ENCODE measurements at places on chromosomes 3 and 15.

- DNase-seq = no peak
These were observed 55.8 kb downstream of the PRKCI start for GRCh38 chr3:170277833-170278580.

- DNase-seq = no peak
These were observed 35.0 kb downstream of the PLOD2 start for GRCh38 chr3:146125951-146126350.

GRCh38 chr15:30978328-30978727 lies 13.1 kb downstream of the MTMR10 start:
- DNase-seq = no peak

- DNase-seq = no peak
These were observed 491 bp upstream of the SENP7 start for GRCh38 chr3:101513419-101513986.

DNA sequence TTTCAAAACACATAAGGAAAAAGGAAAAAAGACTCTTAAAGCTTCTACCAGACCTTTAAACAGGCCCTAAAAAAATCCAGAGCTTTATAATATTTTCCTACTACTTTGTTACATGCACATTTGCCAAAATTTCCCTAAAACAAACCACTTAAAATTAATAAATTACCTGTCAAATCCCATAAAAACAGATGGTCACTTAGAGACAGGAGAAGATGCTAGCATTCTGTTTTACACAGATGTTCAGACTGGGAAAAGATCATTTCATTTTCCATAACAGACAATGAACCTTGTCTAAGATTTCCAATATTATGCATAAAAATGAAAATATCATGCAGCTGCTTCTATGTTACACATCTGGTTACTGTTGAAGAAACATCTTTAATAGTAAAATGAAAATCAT lies 66.6 kb downstream of the SUCLG2 start:
- DNase-seq = no peak

GRCh38 chr3:43296565-43296964 lies 10.2 kb downstream of the SNRK start:
- no peak for DNase-seq

GRCh38 chr3:102265720-102266119 lies 169.1 kb upstream of the ZPLD1 start:
- DNase-seq = no peak

- no peak for DNase-seq
These were observed 763.9 kb upstream of the GOLIM4 start for GRCh38 chr3:168859574-168859973.

DNA sequence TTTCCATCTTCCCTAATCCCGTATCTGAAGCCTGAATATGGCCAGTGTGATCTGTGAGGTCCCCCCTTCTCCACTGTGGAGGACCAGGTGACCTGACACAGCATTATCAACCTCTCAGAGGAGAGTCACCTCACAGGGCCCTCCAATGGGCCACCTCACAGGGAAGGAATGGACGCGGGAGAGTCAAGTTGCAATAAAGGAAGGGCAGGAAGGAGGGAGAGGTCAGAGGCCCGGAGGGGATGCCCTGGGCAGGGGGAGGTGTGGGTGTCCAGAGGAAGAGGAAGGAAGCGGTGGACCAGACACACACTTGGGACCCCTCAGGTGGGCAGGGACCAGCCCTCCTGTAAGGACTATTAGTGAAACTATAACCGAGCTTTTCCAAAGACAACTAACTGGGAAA lies 14.6 kb upstream of the LRRC15 start:
- DNase-seq = no peak

DNA sequence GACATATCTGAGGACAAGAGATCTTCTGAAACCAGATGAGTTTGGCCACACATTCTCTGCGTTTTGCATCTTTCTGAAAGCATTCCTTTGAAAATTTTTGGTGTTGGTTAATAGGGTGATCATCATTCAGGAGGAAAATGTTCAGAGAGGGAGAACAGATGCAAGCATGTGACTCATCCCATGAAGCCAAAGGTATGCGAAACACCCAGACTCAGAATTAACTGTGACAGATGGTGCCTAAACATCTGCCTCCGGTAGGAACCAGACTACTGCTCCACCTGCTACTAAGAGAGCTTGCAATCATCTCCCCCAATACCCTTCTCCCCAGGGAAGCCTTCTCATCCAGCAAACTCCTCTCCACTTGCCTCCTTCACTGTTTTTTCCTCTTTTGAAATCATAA lies 46.2 kb downstream of the TRIM69 start:
- no peak for DNase-seq

DNA sequence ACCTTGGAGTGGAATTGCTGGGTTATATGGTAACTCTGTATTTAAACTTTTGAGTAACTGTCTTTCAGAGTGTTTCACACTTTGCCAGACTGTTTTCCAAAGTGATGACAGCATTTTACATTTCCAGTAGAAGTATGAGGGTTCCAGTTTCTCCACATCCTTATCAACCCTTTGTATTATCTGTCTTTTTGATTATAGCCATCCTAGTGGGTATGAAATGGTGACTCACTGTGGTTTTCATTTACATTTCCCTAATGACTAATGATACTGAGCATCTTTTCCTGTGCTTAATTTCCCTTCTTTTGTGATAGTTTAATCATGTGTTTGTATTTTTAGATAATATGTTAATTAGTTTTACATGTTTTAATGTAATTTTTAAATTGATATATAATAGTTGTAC lies 138.1 kb upstream of the DAZL start:
- DNase-seq = no peak

- no peak for DNase-seq
These were observed 12.6 kb downstream of the ACOX2 start for GRCh38 chr3:58524326-58524888.

DNA sequence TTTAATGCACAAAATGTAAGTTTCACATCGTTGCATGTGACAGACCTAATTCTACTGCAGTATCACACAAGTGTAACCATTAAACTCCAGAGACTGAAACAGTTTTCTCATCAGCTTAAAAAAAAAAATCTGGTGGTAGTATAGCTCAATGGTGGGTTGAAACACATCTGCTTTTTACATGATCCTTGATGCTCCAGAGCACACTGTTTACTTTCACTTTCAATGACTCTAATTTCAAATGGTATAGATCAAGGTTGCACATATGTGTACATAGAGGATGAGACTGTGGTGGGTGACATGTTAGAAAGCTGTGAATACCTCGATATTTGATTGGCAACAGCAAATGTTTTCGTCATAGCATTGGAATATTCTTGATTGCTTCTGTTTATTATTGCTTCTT lies 22.4 kb downstream of the MCTP2 start:
- DNase-seq = no peak

DNA sequence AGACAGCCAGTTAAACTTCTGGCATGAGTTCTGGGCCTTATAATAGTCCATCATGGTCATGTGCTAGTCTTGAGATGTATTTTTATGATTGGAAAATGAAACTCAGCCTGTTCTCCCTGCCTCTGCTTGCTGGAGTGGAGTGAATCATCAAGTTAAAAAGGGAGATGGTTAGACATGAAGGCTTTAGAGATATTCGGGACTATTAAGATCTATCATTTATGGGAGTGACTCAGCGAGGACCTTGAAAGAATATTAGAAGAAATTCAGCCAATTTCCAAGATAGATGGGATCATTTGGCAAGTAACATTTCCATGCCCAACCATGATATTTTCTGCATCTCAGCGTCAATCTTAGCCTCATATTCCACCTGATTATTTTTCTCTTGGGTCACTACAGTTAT lies 79.8 kb downstream of the AGBL1 start:
- no peak for DNase-seq

GRCh38 chr15:54506977-54507524 lies 528.8 kb downstream of the UNC13C start:
- no peak for DNase-seq

DNA sequence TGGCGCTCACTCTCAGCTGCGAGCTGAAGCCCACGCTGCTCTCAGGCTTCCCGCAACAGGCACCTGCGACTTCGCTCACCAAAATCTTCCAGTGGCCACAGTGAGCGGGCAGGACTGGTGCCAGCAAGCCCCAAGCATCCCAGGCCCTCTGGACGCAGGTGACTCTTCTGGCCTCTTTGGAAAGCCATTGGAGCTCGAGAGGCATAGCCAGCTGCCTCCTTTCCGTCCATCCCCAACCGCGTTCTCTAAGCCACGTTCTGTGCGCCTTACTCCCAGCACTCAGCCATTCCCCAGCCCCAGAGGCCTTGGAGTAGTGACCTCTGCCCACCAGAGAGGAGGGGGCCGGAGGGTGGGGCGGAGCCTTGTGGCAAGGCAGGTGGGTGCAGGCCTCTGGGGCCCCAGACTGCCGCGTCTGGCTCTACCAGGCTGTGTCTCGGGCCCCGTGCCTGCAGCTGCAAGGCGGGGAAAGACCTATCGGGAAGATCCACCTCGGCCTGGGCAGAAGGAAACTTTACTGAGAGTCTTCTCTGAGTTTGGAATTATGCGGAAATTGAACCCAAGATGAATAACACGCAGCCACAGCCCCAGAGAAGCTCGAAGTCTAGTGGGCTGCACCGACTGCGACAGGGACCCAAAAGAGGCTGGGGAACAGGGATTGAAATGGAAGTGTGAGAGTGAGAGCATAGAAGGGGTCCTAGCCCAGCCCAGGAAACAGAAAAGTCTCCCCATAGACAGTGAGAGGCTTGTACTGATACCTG lies 3.6 kb upstream of the SOX14 start:
- no peak for DNase-seq

GRCh38 chr15:76575679-76576078 lies 239.1 kb downstream of the ISL2 start:
- DNase-seq = no peak

DNA sequence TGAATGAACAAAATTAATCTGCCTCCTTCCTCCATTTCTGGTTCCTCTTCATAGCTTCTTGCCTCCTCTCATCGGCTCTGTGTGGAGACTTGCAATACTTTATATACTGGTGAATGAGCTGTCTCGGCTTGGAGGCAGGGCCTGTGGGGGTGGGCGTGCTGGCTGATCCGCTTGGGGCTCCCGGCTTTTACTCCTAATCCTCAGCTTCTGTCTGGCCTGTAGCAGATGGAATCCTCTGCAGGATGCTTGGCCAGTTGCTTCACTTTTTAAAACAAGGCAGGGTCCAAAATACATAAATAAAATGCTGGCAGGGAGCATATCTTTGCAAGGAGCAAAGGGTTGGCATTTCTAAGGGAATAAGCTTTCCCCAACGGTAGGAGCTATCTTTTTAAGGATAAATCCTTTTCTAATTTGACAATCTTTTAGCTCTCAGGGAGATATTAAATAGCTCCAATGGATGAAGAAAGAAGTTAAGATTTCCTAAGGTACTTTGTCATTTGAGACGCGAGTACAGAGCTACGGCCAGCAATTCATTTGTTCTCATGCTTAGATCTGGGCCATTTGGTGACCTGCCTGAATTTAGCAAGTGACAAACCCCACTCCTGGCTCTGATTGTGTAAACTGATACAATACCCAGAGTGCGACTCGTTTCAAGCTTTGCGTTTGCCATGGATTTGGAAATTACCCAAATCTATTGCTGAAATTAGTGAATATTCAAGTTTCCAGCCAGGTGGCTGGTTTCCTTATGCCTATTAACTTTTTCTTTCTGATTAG lies 18.9 kb downstream of the SV2B start:
- DNase-seq = no peak

DNA sequence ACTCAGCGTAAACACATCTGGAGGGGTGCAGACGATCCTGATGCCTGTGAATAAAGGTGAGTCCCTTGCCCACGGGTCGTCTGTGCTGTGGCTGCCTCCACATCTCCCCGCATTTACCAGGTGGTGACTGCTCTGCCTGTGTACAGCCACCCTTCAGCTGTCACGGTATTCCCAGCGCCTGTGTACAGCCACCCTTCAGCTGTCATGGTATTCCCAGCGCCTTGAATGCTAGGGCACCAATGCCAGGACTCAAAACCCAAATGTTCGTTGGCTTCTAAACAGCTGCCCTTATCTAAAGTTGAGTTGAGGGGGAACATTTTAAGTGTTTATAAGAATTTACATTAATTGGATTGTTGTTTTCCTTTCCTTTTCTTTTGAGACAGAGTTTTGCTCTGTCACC lies 27.4 kb downstream of the MAP6D1 start:
- no peak for DNase-seq

GRCh38 chr15:62607114-62607462 lies 435.5 kb upstream of the TPM1 start:
- no peak for DNase-seq

- DNase-seq = no peak
These were observed 193.9 kb downstream of the TLE3 start for GRCh38 chr15:69903470-69904469.

DNA sequence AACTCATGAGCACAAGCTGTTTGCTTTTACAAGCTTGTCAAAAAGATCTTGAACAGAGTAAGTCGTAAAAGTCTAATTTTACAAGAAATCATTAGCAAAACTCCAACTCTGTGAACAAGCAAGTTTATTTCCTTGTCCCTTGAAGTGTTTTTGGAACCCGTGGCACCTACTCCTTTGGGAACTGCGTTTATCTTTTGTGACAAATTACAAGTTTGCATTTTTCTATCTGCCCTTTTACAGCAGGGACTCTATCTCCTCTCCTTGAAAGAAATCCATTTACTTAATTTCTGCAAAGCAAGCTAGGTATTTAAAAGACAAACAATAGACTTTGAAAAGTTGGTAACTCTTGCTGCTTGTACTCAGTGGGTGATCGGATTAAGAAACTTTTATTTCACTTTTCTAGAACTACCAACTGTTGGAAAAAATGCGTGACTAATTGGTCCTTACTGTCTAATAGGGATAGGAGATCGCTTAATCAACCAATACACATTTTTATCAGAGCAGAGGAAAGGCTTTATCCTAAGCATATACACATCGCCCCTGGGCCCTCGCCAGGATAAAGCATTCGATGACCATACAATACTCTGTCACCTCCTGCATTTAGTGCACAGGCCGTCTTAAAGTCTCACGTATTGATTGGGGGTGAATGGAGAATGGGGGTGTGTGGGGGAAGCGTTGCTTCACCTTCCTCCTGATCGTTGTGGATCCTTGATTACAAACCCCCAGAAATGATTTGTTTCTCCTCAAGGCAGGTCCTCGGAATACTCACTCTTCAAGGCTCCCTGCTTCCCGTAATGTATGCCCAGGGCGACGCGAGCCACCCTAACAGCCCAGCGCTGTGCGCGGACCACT lies 1.7 kb downstream of the PRTG start:
- no peak for DNase-seq

- no peak for DNase-seq
These were observed 2.6 kb upstream of the NGLY1 start for GRCh38 chr3:25785826-25786225.

- no peak for DNase-seq
These were observed 168.7 kb upstream of the RASGRP1 start for GRCh38 chr15:38733331-38733730.

GRCh38 chr3:192444096-192444790 lies 283.1 kb downstream of the FGF12 start:
- DNase-seq = peak; percentile 63

- DNase-seq = no peak
These were observed 525.1 kb downstream of the PDCD6IP start for GRCh38 chr3:34323517-34323916.

- no peak for DNase-seq
These were observed 134.1 kb downstream of the LRRK1 start for GRCh38 chr15:101053261-101053660.

GRCh38 chr15:74857082-74857655 lies 14.2 kb upstream of the ULK3 start:
- DNase-seq = no peak

Data from ovary (tissue), 10 donors.